NT2/D1 (cell line): ENCODE measurements at places on chromosomes 5 and 9.
A peak's percentile ranks its signal among the peaks of the same experiment; 100 is the strongest.

DNA sequence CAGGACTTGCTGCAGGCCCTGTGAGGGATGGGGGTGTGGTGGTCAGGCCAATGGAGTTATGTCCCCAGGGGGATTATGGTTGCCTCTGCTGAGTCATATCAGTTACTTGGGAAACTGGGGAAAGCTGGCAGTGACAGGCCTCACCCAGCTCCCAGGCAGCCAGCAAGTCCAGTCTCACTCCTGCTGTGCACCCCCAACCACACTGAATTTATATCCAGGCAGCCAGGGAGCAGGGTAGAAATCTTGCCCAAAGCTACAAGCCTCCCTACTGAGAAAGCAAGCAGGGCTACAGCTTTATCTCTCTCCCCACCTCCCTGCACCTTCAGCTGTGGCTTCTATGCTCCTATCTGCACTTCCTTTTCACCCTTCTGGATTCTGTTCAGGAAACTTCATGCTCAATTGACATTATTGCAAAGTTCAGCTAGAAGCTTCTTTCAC, 2076.0 kb upstream of the CDH9 start:
- DNase-seq: no peak

- no peak for DNase-seq
Measured at GRCh38 chr9:129173296-129174101, 4.6 kb downstream of the IER5L start.

- no peak for DNase-seq
Measured at GRCh38 chr5:78811866-78812265, 163.3 kb upstream of the LHFPL2 start.

GRCh38 chr9:128396970-128397613, 23.6 kb upstream of the CERCAM start:
- DNase-seq: no peak

- DNase-seq: peak; percentile 61
Measured at GRCh38 chr9:2228132-2228531, 213.0 kb downstream of the SMARCA2 start.

DNA sequence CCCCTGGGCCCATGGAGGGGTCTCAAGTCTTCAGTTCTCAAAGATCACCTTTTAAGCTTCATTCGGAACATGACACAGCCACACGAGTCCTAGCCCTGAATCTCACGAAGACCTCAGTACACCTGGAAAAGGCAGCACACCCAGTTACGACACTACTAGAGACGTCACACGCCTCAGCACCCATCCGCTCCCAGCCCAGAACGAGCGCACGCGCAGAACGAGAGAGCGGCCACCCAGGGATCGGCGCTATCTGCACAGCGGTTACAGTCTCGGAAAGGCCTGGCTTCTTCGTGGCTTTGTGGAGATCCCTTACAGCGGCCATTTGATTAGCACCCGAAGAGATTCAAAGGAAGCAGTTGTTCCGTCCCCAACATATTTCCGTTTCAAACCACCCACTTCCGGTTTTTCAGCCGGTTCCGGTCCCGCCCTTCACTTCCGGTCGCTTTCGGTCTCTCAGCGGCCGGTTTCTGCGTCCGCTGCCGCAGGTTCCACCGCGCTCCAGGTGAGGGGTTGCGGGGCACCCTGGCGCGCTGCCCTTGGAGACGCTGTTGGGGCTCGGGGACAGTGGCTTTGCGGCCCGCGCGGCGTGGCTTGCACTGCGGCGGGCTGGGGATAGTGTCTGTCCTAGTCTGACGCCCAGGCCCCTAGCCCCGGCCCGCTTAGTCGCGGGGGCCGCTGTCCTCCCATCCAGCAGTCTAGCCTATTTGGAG, at the start of gene UBLCP1:
TSS of gene UBLCP1 (plus strand) at position 432 of the 710 bp plus-strand sequence. CDS start 5,626 bp downstream, outside the sequence.
- peak; percentile 61 for DNase-seq

DNA sequence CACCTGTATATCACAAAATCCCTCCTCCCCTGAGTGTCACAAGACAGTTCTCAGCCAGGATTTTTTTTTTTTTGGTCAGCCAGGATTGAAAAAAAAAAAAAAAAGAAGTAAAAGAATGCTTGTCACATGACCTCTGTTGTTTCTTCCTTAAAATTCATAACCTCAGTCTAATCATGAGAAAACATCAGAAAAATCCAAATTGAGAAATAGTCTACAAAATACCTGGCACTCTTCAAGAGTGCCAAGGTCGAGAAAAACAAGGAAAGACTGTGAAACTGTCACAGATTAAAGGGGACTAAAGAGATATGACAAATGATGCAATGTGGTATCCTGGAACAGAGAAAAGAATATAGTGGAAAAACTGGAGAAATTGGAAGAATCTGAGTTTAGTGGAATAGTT, 58.5 kb upstream of the SUB1 start:
- DNase-seq: no peak

DNA sequence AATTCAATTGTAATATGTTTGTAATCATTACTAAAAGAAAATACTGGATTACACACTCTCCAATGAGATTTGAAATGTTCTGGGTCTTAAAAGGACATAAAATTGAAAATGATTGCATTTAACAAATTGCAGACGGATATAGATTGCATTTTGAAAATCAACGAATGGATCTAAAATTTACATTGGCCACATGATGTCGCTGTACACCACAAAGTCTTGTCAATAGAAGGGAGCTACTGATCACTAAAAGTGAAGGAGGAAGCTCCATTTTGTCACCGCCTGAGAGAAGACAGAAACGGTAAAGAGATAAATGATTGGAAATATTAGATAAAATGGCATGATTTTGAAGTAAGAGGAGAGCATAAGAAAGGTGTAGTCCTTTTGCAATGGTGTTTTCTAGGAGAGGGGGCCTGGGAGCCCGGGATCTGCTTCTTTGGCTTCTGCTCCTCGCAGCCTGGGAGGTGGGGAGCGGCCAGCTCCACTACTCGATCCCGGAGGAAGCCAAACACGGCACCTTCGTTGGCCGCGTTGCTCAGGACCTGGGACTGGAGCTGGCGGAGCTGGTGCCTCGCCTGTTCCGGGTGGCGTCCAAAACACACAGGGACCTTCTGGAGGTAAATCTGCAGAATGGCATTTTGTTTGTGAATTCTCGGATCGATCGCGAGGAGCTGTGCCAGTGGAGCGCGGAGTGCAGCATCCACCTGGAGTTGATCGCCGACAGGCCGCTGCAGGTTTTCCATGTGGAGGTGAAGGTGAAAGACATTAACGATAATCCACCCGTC, at the start of gene PCDHA1:
TSS of gene PCDHA1 (plus strand) at position 236 of the 782 bp plus-strand sequence.
- no peak for DNase-seq

DNA sequence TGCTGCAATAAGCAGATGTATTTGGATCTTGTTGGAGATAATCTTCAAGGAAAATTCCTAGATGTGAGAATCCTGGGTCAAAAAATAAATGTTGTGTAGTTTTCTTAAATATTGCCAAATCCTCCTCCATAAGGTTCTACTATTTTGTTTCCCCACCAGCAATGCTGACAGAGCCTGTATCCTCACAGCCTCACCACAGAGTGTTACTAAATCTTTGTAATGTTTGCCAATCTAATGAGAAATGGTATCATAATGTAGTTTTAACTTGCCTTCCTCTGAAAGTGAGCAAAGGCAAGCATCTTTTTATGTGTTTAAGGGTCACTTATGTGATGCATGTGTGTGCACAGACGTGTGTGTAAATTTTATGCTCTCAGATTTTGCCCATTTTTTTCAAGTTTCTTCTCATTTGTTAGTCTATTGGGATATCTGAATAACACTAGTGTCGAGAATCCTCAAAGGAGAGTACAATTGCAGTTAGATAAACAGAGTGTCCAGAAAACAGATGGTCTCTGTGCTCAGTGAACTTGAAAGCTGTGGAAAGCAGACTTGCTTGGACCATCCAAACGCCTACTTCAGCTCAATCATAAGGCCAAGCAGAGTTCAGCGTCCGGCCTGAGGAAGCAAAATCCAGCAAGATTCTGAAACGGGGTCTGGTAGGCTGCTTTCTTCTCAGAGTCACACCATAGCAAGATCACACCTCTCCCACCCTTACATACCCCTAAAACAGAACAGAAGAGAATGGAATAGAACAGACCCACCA, 35.7 kb upstream of the UGT3A1 start:
- DNase-seq: no peak

DNA sequence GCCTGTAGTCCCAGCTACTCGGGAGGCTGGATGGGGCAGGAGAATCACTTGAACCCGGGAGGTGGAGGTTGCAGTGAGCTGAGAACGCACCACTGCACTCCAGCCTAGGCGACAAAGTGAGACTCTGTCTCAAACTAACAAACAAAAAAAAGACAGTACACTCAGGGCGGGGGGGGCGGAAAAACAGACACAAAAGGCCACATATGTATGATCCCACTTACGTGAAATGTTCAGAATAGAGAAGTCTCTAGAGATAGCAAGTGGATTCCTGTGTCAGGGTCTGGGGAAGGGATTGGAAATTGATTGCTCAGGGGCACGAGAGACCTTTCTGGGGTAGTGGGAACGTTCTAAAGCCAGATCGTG, 9.0 kb upstream of the LCN1 start:
- DNase-seq: no peak

GRCh38 chr9:118962426-118962825, 406.8 kb downstream of the BRINP1 start:
- DNase-seq: no peak

DNA sequence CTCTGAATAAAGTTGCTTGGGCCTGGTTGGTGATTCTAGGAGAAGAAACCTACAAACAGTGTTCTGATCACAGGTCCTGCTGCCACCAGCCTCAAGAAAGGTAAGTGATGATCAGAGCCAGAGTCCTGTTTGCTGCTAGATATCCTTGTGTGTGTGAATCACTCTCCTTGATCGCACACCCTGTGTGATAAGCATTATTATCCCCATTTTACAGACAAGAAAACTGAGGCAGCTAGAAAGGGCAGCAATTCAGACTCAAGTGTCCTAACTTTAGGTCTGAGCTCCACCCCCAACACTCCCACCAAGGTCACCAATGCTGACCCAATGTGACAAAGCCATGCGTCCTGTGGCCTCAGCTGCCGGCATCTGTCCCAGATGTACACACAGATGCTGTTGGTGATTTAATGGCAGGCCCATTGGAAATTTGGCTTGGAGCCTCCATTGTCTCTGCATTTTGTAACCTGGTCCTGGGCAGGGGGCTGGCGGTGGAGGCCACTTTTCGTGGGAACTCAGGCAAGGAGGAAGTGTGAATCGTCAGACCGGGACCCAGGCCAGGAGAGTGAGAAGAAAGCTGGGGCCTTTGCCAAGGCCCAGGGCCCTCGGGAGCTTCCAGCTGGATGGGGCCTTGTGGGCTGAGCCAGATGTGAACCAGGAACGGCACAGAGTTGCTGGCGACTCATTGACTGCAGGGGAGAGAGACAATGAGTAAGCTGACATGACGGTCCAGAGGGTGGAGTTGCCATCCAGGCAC, 29.8 kb upstream of the GGTA1 start:
- no peak for DNase-seq

- no peak for DNase-seq
Measured at GRCh38 chr9:69500896-69501295, 171.3 kb downstream of the APBA1 start.

GRCh38 chr9:14769230-14769571, 46.7 kb upstream of the CER1 start:
- no peak for DNase-seq

- no peak for DNase-seq
Measured at GRCh38 chr9:120104771-120105170, 475.2 kb downstream of the CDK5RAP2 start.

DNA sequence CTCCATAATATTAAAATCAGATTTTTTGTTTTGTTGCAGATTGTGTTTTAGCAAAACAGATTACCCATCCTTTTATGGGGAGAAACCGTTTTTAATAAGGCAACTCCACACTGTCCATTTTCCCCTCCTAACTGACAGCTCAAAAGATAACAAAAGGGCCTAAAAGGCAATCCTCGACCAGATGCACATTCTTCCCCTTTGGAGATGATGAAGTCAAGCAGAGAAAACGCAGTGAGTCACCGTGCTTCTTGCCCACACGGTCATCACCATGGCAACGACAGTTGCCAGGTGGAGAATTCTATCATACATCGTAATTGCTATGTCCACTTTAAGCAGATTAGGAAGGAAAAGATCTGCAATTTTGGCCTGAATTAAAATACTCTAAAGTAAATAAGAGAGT, 96.4 kb downstream of the DIRAS2 start:
- DNase-seq: peak; percentile 54

- no peak for DNase-seq
Measured at GRCh38 chr5:160185626-160186360, 43.5 kb upstream of the FABP6 start.

- no peak for DNase-seq
Measured at GRCh38 chr5:59874675-59875074, 18.9 kb downstream of the PDE4D start.

DNA sequence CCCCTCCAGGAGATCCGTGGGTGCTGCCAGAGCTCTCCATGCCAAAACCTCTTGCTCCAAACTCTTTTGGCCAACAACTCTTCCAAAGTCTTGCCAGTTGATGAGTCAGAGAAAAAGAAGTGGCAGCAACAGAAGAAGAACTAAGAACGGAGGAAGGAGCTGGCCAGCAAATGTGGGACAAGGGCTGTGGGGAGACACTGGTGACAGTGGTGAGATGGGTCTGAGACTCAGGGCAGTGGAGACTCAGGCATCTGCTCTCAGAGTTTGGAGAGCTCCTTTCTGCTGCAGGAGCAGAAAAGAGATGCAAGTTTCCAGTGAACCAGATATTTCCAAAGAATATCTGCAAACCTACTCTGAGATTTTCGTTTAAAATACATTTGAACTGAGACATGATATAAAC, 92.3 kb upstream of the SEMA6A start:
- no peak for DNase-seq

DNA sequence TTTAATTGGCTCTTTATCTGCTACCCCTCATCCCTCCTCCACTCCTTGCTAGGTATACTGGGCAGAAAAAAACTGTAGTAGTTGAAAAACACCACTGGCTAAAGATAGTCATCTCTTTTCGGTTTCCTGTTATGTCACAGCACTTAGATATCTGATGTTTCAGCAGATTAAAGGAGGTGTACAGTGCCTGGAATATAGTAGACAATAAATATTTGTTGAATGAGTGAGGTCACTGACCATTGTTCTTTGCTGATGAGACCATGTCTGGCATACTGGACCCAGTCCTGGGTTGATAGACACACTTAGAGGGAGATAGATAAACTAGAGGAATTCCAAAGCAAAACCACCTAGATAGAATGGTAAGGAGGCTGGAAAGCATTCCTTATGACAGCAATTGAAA, 3.2 kb downstream of the GRPEL2 start:
- no peak for DNase-seq

DNA sequence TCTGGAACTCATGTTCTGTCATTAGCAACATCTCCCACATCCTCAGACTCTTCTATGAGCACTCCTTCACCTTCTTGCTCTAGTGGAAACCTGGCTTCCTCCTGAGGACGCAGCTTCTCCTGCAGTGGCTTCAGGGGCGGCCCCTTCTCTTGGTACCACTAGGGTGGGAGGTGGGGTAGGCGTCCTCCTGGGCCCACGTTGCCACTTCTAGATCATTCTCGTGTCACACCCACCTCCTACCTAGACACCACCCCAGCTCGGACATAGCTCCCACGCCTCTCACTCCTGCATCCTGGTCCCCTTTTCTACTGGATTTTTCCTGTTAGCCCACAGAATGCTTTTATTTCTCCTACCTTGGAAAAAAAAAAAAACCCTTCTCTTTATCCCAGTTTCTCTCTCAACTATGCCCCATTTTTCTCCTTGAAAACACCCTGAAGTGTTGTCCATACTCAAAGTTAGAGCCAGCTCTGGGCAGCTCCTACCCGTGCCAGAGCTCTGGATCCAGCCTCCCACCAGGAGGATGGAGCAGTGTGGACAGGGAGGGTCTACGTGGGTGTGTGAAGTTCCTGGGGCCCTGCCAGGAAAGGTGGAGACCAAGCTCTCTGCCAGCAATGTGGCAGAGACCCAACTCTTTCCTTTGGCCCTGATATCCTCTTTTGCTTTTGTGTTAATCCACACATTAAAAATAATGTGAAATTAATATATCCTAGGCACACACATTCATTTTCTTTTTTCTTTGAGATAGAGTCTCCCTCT, 179.2 kb downstream of the HSPA4 start:
- no peak for DNase-seq

- no peak for DNase-seq
Measured at GRCh38 chr5:138022912-138023311, 10.0 kb downstream of the FAM13B start.
